CD8-positive, alpha-beta memory T cell (primary cell): ENCODE measurements at places on chromosomes 5 and 9. TPM values are rescaled to one million over a fixed set of nuclear protein-coding genes. Genes with fewer than 3 reads are reported as not detected.

Gene PLPP7
- total RNA-seq, result not detected

DNA sequence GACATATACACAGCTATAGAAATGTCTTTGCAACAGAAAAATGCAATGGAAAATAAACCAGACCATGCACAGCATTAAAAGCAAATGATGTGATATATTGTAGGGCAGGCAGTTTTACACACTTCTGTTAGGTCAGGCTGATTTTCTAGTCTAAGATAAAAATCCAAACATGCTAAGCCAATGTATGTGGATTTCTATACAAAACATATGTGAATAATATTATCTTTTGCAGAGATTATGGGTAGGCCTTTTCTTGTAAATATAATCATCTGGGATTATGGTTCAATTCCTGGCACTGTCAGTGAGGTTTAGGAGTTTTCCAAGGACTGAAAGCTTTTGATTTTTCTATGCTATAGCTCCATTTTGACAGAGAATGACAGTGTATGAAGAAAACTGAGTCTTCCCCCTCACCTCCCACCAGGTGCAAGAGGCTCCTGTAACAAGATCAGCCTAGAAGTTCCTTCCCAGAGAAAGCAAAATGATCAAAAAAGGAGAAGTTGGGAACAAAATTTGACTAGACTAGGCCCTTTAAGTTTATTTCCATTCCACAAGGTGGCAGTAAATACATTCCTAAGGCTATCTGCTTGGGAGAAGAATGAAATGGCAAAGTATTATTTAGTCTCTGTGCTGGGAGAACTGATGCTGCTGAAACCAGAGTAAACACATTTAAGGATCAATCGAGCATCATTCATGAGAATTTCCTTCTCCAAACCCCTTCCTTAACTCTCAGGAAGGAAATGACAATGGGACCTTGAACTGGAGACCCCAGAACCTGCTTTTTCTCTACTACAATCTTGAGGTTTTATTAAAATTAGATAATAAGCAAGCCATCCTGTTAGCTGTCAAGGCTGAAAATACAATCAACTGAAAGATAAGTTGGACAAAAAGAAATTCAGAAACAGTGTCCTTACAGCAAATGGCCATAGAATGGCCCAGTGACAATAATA, 133.0 kb upstream of the TUT7 start:
- no peaks in the 10 kb centered on the region for H3K36me3 ChIP-seq
- DNase-seq, result no peak
- H3K27ac ChIP-seq, result no peak overlapping the region
- no peak overlapping the region for H3K4me3 ChIP-seq
- no peaks in the 10 kb centered on the region for H3K4me1 ChIP-seq

Gene RASGEF1C
- total RNA-seq, result not detected

DNA sequence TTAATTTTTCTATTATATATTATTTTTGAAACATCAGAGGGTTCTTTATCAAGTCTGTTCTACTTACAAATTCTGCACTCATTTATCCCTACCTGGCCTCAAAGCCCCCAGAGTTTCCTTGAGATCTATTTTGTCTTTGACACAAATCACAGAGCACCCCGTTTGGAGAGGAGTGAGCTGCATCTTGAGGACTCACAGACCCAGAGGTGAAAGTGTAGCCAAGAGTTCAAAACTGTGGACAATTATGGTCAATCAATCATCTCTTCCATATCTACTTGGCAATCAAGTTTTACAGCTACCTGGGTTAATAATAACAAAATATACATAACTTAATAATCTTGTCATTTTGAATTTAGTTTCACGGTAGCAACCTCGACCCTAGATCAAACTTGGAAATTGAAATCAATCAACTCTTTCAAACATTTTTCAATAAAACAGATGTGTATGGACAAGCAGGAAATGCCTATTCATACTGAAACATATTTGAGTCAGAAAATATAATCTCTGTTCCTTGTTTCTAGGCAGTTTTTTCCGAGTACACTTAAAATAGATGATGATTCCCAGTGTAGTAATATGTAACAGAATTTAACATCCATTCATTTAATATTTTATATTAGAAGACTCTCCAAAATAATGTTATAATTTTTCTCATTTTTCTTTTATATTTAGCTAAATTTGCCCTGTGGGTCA, 13.7 kb upstream of the SYK start:
- DNase-seq, result no peak
- no peak overlapping the region for H3K27ac ChIP-seq

Gene ACTBL2
- total RNA-seq, result not detected

Gene SLC46A2
- not detected for total RNA-seq

GRCh38 chr9:95273369-95274022, 44.0 kb downstream of the FANCC start:
- H3K27me3 ChIP-seq, result no peaks in the 10 kb centered on the region
- no peaks in the 10 kb centered on the region for H3K36me3 ChIP-seq
- H3K4me3 ChIP-seq, result no peak overlapping the region
- DNase-seq, result no peak

DNA sequence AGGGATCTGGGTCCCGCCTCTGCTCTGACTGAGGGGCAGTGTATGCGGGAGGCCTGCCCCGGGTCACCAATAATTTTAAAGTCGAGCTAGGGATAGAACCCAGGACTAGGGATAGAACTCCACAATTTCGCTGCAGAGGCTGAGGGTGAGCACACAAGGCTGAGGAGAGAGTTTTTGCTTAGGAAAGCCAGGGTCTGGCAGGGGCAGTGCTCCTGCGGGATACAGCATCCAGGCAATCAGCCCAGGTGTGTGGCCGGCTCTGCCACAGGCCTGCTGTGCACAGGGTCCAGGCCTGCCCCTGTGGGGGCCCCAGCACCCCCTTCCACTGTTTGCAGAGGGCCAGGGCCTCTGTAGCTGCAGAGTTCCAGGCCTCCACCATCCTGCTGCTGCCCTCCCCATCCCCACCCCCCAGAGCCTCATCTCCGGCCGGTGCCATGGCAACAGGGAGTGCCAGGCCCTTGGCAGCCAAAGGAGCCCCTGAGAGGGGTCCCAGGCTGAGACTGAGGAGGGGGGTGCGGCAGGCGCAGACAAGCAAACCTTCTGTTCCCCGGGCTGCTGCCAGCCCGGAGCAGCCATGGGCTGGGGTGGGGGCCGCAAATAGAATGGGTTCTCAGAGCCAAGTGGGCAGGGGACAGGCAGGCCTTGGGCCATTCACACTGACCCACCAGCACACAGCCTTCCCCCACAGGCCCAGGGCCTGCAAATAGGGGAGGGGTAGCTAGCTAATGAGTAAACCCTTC, 8.6 kb downstream of the PDGFRB start:
- no peak for DNase-seq
- H3K4me1 ChIP-seq, result no peaks in the 10 kb centered on the region
